Ascending aorta (tissue), 2 donors: ENCODE measurements at places on chromosomes 12 and 14. TPM values are rescaled to one million over a fixed set of nuclear protein-coding genes. Genes with fewer than 3 reads are reported as not detected.

The CCDC196 gene
- not detected for total RNA-seq

The ASPG gene
- total RNA-seq, result not detected

GRCh38 chr12:14913381-14913781 is 25.0 kb downstream of the ERP27 start:
- H3K27me3 ChIP-seq, result no peaks in the 10 kb centered on the region
- H3K4me1 ChIP-seq, result no peaks in the 10 kb centered on the region
- no peak for DNase-seq
- H3K36me3 ChIP-seq, result no peaks in the 10 kb centered on the region
- no peak overlapping the region for H3K27ac ChIP-seq

GRCh38 chr14:101056446-101056845 is 152.9 kb upstream of the RTL1 start:
- DNase-seq, result no peak
- H3K4me3 ChIP-seq, result no peak overlapping the region
- no peaks in the 10 kb centered on the region for H3K36me3 ChIP-seq
- H3K27me3 ChIP-seq, result no peaks in the 10 kb centered on the region

- H3K36me3 ChIP-seq, result no peaks in the 10 kb centered on the region
- no peaks in the 10 kb centered on the region for H3K27me3 ChIP-seq
- no peak overlapping the region for H3K27ac ChIP-seq
- no peak for DNase-seq
These were observed 50.5 kb upstream of the FBRSL1 start for GRCh38 chr12:132439333-132439904.

GRCh38 chr12:113102811-113103210 is 32.8 kb downstream of the RASAL1 start:
- peaks cover 5% of the 10 kb centered on the region for H3K27me3 ChIP-seq
- H3K4me1 ChIP-seq, result no peaks in the 10 kb centered on the region
- H3K4me3 ChIP-seq, result no peak overlapping the region
- no peak for DNase-seq
- no peak overlapping the region for H3K27ac ChIP-seq
- H3K36me3 ChIP-seq, result no peaks in the 10 kb centered on the region

DNA sequence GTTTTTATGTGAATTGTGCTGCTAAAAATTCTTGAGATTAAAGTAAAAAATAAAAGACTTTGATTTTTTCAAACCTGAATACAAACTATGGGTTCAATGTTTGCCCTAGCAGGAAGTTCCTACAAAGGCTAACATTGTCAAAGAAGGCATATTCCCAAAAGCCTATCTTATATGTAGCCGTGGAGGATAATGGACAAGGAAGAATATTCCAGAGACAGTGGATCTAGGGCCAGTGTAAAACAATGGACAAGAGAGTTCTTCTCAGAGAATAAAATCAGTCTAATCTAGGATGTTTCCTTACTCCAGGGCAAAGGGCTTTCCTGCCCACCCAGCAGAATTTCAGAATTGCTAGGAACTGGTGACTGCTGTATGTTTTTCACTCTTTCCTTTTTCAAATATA is 359.2 kb upstream of the ATP2B1 start:
- H3K4me3 ChIP-seq, result no peak overlapping the region
- H3K27me3 ChIP-seq, result no peaks in the 10 kb centered on the region
- H3K27ac ChIP-seq, result no peak overlapping the region
